Fibroblast of mammary gland (primary cell): ENCODE measurements at places on chromosomes 5 and 9.

- peak; percentile 40 for DNase-seq
These were observed 33.4 kb downstream of the TMEM252 start for GRCh38 chr9:68507130-68507805.

- DNase-seq = peak; percentile 99
These were observed 69.0 kb downstream of the UGCG start for GRCh38 chr9:111965566-111966019.

DNA sequence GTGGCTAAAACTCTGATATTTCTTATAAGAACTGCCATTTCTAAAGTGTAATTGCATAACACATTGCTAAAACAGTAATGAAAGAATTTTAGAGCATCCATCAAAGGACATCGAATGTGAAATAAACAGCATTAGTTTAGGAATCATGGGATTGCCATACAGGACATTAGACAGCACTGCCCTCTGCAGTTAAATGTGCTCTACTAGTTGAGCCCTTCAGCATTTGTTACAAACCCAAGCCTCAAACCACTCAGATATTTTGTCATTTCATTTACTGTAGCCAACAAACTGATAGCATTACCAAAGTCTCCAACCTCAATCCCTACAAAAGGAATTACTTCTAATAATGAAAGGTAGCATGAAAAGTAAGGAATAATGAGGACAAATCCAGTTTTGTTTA, 116.8 kb upstream of the COX7C start:
- DNase-seq = no peak

DNA sequence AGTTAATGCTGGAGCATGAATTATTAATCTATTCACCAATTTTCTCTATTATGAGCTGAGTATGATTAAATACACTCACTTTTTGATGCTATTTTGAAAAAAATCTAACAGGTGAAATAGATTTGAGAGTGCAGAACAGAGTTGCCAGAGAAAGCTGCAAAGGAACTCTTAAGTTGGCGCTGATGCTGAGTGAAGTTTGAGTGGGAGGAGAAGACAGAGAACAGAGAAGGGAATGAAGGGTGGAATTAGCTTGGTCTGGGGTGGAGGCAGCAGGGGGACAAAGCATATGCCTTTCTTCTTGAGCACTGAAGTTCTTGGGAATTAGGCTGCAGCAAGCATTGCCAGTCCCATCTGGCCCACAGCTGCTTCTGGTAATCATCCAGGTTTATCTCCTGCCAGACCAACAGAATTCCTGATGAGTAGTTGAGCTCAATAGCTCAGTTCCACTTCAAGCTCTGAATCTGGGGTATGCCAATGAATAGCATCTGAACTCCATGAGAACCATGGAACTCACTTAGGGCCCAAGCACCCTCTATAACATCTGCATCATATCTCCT, 290.1 kb downstream of the HINT1 start:
- peak; percentile 71 for DNase-seq
